ENCODE measurements at places on chromosomes 6 and 20. TPM values are rescaled to one million over a fixed set of nuclear protein-coding genes. Genes with fewer than 3 reads are reported as not detected.

The IRF4 gene
- total RNA-seq = 0.37 TPM

The ADGRG6 gene
- 87.9 TPM for total RNA-seq

The CDH22 gene
- total RNA-seq = not detected

The FLRT3 gene
- 15.2 TPM for total RNA-seq

The JPH2 gene
- 0.09 TPM for total RNA-seq

The SLC26A8 gene
- 0.12 TPM for total RNA-seq

- no peak for DNase-seq
These were observed 5.8 kb upstream of the ZSCAN23 start for GRCh38 chr6:28449056-28449455.

- DNase-seq = peak; percentile 54
These were observed 6.1 kb downstream of the UBD start for GRCh38 chr6:29553268-29554057.

- no peak for DNase-seq
These were observed 76.1 kb upstream of the PRL start for GRCh38 chr6:22372922-22373321.

DNA sequence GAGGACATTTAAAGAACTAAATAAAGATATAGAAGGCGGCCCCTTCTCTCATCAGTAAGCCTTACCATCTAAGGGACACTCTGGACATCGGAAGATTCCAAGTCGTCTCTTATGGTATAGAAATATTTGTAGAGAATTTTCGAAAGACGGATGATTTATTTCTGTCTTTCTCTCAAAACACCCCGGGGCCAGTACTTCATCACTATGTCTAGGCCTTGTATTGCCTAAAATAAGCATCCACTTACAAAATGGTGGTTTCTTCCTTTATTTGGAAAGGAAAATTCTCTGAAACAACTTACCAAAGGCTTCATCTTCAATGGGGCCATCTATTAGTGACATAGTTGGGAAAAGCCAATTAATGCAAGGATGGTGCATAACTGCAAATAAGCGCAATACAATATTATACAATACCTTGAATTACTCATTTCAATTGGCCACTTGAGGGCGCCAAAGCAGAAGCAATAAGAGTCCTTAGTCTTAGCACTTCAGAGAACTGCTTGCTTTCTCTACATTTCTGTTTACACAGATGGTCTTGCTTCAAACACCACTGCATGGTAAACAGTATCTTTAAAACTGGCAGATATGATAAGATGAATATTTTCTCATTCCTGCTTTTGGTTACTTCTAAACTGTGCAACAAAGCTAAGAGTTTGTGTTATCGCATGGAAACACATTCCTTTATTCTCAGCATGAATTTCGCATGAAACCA is 113.2 kb downstream of the VIP start:
- no peak for DNase-seq

DNA sequence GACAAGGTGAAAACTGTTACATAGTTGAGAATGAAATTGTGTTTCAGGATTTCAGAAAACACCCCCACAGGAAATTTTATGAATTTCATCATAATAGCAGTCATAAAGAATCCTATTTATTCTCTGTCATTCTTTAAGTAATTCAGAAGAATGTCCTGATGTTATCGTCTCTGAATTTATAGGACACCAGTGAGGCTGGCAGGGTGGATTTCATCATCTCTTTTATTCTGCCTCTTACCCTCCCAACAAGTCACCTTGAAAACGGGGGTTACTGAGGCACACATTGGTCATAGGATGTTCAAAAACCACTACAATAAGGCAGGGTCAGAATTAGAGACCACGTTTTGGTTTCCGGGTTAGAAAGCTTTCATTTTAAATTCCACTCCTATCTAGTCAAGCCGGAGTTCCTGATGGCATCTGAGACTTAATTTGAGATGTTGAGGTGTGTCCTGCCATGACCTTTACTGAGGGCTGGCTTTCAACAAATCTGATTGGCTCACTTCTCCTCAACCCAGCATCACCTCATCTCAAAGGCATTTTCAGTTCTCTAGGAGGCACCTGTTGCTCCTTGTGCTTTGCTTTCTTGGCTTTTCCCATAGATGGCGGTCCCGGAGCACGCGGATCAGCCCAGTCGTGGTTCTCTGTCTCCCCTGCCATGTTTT is 230.6 kb upstream of the SUPT3H start:
- no peak for DNase-seq

DNA sequence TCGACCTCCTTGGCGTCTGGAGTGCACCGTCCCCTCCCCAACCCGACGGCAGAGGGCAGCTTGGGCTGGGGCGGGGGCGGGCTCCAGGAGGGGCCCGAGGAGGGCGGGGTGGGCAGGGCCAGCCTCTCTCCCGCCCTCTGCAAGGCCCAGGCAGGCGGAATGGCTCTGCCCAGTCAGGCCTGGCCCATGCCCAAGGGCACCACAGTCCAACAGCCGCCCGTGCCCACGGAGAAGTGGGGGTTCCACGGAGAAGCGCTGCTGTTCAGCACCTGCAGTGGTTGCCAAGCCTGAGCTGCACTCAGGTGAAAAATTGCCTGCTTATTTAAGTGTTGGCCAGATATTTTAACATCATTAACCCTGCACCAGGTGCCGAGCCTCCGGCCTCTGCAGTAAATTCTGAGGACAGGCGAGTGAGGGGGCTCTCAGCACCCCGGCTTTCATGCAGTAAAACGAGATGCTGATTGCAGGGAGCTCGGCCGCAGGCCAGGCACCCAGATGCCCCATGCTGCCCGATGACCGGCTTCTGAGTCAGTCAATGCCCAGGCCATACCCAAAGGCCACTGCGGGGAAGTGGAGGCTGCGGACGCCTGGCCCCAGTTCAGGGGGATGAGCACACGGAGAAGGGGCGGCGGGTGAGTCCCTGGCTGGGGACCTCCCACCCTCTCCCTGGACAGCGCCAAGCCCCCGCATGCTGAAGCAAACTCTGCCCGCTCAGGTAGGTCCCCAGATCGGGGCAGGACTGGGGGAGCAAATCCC is at the start of gene SRMS:
SRMS (minus strand) TSS at position 25 of the 756 bp plus-strand sequence. CDS start 286 bp downstream, outside the sequence.
- no peak for DNase-seq

GRCh38 chr20:35487479-35487878 is 32.1 kb downstream of the CEP250 start:
- DNase-seq = no peak

- DNase-seq = no peak
These were observed 52.5 kb upstream of the TAGAP start for GRCh38 chr6:159097256-159097655.

DNA sequence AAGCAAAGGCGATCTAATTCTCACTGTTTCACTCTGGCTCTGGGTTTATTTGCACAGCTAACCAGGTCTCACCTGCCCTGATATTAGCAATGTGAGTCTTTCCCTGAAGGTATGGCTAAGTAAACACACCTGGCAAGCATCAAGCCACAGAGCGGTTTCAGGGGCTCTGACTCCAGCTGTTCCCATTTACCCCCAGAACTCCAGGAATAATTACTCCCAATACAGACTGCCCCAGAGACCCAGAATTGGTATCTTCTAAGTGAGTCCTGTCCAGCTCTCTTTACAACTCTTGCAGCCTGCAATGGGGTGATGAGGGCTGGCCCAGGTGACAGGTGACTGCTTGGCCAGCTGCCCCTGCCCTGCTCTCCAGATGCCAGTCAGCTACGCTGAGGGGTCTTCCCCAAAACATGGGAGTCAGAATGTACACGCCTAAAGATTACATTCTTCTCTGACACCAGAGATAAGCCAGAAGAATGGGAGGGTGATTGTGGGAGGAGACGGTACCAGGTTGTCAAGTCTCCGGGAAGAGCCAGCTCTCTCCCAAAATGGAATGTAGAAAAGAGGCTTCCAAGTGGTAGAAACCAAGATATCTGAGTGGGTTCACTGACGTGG is 4.9 kb upstream of the LRRN4 start:
- DNase-seq = no peak

GRCh38 chr20:54140927-54141566 is 32.7 kb downstream of the CYP24A1 start:
- DNase-seq = no peak

- peak; percentile 56 for DNase-seq
These were observed 35.0 kb downstream of the ADGRG6 start for GRCh38 chr6:142336787-142337186.

- DNase-seq = no peak
These were observed 124.5 kb downstream of the MRPL14 start for GRCh38 chr6:44002593-44003344.

DNA sequence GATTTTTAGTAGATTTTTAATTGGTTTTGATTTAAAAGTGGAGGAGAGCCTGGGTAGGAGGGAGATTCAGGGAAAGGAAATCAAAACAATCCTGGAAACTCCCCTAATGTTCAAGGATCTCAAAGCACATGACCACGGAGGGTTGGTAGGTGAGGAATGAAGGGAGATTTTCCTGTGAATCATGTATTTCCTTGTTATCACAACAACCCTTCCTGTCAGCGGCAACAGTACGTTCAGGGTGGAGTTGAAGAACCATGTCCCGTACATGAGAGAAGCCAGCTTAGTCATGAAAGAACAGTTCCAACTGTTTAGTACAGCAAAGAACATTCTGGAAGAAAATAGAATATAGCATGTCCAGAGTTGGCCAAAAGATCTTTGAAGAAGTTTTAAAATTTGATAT is 79.4 kb upstream of the SCAF8 start:
- DNase-seq = no peak

DNA sequence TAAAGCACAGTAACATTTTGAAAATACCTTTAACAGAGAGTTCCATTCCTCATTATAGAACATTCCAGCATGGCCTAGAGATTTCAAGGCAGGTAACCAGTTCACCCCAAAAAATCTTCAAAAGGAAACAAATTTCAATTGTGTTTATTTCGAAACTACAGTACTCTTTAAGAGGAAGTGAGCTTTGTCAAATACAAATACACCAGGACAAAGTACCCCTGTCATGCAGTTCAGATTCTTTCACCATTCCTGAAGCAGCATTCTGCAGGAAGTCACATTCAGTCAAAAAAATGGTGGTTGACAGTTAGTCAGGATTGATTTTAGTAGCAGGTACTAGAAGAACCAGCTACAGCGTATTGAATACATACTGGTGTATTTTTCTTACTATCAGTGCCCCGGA is 89.6 kb upstream of the RIN2 start:
- no peak for DNase-seq

DNA sequence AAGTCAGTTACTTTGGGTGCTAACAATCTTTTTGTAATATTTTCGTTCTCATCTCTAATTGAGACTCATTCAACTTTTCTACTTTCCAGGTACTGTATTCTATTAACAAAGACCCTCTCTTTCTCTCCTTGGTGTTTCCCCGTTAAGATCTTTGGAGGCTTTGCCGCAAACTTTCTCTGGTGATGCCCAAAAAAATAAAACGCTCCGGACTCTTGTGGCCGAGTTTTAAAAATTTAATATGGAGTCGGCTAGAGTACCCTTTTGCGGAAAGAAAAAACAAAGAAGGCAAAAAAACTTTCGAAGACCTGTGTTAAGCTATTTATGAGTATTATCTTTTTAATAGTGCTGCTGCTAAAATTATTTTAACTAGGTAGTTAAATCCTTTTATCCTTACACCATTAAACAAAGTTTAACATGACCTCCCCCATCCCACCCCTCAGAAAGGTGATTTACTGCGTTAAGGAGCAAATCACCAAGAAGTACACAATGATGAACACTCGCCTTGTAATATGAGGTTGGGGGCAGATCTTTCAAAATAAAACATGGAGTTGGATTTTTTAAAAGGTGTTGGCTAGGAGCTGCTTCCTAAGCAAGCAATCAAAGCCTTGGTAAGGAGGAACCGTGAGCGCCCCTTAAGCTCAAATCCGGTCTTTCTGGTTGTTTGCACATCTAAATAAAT is 10.0 kb downstream of the SIM1 start:
- DNase-seq = no peak

DNA sequence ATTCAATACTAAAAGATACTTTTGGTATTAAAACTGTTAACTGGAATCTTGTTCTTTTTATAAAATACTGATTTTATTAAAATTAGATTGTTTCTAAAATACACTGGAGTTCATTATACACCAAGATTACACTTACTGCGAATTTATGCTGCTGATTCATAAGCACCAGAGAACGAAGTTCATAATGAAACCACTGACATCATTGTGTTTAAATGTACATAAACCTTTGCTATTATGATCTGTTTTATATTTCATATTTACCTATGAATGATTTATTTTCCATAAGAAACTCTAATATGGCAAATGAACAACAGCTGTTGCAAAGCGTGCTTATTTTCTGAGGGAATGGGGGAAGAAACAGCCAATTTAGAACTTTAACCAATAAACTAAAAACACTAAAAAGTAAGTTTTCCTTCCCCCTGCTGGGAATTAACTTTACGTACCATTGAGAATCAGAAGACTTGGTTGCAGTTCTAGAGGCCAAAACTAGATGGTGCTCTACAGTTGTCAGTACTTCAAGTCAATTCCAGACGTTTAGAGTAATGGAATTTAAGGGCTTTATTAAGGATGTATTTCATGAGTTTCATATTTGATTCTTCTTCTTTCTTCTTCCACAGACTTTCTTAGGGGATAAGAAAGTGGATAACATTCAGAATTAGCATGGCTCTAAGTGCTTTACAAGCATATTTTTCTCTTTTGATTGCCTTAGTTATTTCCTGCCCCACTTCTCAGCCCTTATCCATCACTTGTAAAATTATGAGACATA is 30.8 kb upstream of the COL19A1 start:
- no peak for DNase-seq

GRCh38 chr20:62927128-62927705 is 912 bp upstream of the DIDO1 start:
- no peak for DNase-seq

- peak; percentile 43 for DNase-seq
These were observed 402 bp downstream of the OSBPL2 start for GRCh38 chr20:62238569-62239277.

- peak; percentile 67 for DNase-seq
These were observed 158.1 kb downstream of the DTNBP1 start for GRCh38 chr6:15504581-15505350.

DNA sequence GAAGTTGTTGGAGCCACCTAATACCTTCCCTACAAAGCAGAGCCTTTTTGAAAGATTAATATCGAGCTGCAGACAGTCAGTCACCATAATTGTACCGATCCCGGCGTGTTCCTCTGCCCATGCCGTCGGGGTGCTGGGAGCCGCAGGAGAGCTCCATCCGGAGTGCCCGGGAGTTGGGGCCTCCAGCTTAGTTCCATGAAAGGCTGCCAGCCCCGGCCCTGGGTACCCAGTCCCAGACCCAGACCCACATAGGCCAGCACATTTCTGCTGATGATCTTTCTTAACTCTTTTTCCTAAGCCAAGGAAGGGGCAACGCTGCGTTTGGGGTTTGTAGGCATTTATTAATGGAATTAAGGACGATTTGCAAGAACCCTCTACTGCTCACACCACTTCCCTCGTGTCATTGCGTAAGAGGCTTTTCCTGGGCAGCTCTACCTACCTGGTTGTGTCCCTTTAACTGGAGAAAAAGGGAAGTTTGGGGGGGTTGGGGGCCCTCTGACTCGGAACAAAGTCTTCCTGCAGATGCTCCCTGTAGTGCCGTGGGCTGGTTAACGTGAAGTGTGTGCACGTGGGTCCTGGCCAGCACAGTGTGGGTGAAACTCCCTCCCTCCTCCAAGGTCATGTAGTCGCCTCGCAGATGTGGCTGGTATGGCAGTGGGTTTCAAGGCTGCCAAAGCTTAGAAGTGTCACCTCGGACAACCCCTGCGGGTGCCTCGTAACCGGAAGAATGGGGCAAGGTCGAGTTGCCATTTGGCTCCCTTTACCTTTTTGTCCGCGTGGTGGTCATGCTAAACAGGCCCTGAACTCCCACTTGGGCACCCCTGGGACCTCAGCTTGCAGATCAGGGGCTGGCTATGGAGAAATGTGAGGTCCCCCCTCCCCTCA is 54.3 kb upstream of the APCDD1L start:
- no peak for DNase-seq

- no peak for DNase-seq
These were observed 109.0 kb downstream of the HFE start for GRCh38 chr6:26195924-26196845.

Measured in right lobe of liver (tissue), 6 donors.